ENCODE measurements at places on chromosomes 6 and 20. TPM values are rescaled to one million over a fixed set of nuclear protein-coding genes. Genes with fewer than 3 reads are reported as not detected.
A peak's percentile ranks its signal among the peaks of the same experiment; 100 is the strongest.

DNA sequence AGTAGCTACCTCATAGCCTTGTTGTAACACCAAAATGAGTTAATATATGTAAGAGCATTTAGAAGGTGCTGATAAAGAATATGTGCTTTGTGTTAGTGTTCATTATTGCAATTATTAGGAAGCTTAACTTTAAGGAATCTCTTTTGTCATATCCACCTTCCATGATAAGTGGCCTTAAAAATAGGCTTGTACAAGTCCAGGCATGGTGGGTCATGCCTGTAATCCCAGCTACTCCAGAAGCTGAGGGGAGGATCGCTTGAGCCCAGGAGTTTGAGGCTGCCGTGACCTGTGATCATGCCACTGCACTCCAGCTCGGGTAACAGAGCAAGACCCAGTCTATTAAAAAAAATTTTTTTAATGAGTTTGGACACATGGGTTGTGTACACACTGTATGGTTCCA, 285.5 kb downstream of the ZFAND3 start:
- DNase-seq: no peak

DNA sequence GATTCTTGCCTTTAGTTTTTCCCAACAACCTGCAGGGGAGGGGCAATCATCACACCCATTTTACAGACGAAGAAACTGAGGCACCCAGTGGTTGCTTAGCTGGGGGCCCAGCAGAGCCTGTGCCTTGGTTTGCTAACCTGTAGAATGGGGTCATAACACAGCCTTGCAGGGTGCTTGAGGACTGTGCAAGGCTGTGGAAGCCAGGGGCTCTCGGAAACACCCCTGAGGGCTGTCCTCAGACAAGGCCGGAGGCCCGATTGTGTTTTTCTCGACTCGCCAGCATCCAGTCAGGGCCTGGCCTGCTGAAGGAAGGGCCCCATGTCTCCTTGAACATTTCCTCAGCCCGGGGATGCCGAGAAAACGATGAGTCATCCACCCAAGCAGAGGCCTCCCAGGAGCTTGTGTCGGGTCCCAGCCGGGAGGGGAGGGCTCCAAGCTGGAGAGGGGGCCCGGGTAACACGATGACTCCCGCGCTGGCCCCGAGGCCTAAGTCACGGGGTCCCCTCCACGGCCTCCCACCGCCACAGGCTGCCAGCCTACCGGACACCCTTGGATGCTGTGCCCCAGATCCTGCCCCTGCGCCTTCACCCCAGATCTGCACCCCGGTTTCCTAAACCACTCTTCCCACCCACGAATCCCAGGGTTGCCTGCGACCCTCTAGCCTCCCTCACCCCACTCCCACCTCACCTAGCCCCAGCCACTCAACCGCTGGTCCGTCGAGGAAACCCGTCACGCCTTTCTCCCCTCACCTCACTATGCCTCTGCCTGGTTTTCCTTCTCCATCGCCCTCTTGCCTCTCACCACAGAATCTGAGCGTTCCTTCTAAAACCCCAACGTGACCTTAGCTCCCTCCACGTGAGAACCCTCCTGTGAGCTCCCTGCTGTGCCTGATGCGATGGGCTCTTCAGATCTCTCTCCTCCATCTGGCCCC, 10.6 kb downstream of the NOL4L start:
- DNase-seq: peak; percentile 64

The SLC25A27 gene
- 17.0 TPM for polyA plus RNA-seq

GRCh38 chr20:61370841-61371303, 118.8 kb downstream of the CDH4 start:
- no peak for DNase-seq

The THBD gene
- 17.5 TPM for polyA plus RNA-seq

The CLIC5 gene
- 60.5 TPM for polyA plus RNA-seq

DNA sequence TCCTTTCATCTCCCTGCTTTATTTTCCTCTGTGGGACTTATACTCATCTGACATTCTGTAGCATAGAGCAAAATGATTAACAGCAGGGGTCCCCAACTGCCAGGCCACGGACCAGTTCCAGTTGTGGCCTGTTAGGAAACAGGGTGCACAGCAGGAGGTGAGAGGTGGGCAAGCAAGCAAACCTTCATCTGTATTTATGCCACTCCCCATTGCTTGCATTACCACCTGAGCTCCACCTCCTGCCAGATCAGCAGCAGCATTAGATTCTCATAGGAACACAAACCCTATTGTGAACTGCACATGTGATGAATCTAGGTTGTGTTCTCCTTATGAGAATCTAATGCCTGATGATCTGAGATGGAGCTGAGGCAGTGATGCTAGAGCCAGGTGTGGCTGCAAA, 130.5 kb upstream of the SLC24A3 start:
- no peak for DNase-seq

DNA sequence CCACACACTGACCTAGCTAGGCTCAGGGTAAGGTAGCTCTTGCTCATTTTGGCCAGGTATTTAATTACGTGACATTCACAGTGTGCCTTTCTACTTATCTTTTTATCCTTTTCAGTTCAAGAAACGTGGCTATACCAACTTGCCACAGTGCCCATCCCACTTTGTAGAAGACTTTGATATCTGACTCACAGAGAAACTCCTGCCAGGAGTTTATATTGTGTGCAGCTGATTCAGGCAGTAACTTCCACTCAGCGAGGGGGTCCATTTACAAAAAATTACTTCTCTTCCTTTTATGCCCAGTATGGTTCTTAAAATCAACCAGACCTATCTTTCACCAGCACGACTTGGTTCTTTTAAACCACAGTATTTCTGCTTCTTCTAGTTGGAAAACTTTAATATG, 75.6 kb downstream of the PRL start:
- DNase-seq: no peak

- DNase-seq: no peak
Observed at GRCh38 chr6:62013719-62014118, 272.3 kb downstream of the KHDRBS2 start.

GRCh38 chr6:30397697-30398096, 52.7 kb downstream of the RPP21 start:
- DNase-seq: no peak

DNA sequence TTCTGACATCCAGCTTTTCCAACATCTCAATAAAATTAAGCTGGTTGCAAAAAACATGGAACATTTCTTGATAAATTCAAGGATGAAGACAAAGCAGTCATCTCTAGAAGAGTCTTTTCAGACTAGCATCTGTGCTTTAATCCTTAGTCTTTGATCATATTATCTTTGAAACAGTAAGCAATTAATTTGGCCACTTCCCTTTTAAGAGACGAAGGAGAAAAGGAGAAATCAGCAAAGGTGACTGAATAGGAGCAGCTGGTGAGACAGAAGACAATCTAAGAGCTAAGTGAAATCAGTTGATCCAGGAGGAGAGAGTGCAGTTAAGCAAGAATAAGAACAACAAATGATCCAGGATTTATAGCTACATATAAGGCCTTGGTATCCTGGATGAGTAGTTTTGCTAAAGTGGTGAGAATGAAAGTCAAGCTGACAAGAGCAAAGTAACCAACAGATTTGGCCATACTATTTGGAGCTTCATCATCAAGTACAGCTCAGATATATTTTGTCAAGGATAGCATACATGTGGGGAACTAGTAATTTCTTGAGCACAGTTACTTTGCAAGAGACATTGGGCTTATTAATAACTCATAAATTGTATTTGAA, 215.5 kb downstream of the ADGB start:
- DNase-seq: no peak

- no peak for DNase-seq
Observed at GRCh38 chr20:21202259-21202658, 76.4 kb downstream of the KIZ start.

DNA sequence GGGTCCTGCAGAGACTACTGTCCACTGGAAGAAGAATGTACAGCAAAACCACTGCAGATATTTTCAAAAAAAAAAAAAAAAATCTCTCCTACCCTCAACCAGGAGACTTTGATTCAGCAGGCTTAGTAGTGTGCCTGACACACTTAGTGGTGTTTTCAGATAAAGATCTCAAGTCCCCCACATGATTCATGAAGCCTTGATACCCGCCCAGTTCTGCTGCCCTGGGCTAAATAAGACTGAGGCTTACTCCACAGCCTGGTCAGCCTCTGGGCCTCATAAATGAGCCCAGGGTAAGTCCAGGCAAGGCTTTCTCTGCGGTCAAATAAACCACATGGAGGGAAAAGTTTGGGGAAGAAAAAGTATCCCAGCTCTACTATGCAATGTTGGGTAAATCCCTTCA, 222.1 kb upstream of the ARID1B start:
- DNase-seq: no peak

The ZNF512B gene
- polyA plus RNA-seq: 9.8 TPM

DNA sequence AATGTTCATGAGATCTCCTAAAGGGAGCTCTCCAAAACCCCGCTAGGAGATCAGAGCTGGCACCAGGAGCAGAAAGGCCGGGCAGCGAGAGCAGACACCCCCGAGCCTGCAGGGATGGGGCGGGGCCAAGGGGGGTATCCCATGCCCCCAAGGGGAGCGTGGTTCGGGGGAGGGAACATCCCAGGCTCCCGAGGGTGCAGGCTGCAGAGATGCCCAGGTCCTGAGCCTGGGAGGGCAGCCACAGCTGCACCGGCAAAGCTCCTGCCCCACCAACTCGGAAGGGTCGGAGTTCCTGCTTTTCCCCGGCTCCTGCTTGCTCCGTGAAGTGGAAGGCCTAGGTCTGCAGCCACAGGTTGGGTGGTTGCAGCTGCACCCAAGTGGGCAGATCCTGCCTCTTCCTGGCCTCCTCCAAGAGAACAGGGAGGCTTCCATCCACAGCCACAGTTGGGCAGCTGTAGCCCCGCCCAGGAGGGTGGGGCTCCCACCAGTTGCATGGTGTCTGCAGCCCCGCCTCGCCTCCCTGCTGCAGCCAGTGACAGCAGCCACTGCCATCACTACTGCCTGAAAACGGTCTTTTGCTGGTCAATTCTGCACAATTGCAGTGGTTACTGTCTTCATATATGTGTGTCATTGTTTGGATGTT, 13.4 kb upstream of the GMNN start:
- DNase-seq: peak; percentile 53

The KIF25 gene
- polyA plus RNA-seq: 0.25 TPM

DNA sequence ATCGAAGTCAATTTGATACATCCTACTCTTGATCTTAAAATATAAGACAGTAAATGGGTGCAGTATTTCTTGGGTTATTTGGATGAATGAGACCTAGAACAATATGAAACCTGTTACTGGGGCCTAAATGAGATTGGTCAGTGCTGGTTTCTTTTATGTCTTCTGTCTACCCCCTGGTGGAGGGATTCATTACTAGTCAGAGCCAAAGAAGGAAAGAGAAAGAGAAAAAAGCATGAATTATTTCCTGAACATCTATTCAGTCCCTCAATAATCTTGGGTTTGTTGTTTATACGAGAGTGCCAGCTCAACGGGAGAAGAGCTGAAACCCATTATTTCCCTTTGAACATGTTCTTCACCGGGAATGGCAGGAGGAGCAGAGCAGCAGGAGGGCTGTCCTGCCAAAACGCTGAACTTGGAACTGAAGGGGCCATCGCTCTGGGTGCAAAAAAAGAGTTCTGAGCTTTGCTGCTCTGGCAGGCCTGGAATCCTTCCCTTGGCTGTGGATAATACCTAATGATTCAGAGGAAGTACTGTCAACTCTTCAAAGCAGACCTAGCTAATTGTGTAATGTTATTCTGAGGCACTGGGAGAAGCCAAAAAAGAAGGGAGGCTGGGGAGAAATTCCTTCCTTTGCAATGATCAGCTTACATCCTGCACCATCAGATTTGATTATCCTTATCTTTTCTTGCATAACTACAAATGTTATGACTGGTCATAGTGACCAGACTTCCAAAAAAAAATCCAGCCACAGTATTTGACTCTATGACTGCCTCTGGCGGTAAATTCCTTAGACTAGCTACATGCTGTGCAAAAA, 72.0 kb downstream of the BLOC1S5 start:
- peak; percentile 68 for DNase-seq

The RPS6KA2 gene
- polyA plus RNA-seq: 34.0 TPM

DNA sequence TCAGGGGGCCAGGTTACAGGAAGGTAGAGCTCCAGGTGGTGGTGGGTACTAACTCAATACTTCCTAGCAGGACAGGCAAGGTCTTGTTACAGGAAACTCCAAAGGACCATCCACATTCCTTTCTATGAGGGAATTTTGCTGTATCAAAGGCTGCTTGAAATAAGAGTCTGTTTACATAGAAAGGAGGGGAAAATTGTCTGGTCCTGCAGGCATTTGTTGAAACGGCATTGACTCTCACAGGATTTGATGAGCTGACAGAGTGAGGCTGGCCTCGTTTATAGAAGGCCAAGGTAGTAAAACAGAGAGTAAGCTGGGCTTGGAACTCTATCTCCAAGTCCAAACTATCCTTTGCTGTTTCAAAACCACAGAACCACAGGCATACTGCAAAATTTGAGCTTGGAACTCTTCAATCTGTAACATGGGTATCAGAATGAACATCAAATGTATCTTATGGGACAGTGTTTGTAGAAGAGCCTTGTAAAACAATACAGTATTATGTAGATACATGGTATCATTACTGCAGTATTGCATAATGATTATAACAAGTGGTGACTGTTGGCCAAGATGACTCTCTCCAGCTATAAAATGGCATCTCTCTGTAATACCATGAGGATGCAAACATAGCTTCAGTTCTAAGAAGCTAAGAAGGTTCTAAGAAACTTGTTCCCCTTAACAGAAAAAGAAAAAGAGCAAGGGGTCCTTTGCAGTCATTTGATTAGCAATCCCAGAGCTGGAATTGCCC, 61.5 kb downstream of the TRAM2 start:
- no peak for DNase-seq

The VNN1 gene
- 0.29 TPM for polyA plus RNA-seq

DNA sequence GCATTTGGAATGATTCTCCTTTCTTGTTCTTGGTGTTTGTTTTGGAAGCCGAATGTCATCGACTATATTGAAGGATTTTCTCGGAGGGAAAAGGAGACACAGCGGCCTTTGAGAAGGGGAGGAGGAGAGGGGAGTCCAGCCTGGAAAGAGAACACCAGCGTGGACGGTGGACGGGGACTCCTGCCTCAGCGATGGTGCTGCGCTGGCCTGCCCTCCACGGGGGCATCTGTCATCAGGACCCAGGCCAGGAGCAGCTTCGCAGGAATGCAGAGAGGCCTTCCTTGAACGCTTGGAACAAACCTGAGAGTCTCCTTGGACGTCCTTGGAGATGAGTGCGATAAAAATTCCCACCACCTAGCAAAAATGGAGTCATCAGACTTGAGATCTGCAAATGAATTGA, 8.3 kb upstream of the C6orf118 start:
- DNase-seq: no peak

The CNKSR3 gene
- polyA plus RNA-seq: 7.9 TPM

The SLC12A5 gene
- 6.6 TPM for polyA plus RNA-seq

The WFDC10B gene
- not detected for polyA plus RNA-seq

The VIP gene
- polyA plus RNA-seq: 1.9 TPM

The ZSCAN12 gene
- polyA plus RNA-seq: 1.4 TPM

The SLC17A3 gene
- not detected for polyA plus RNA-seq

All from right cardiac atrium (tissue), 5 donors.